ENCODE measurements at places on chromosomes 5 and 9.

DNA sequence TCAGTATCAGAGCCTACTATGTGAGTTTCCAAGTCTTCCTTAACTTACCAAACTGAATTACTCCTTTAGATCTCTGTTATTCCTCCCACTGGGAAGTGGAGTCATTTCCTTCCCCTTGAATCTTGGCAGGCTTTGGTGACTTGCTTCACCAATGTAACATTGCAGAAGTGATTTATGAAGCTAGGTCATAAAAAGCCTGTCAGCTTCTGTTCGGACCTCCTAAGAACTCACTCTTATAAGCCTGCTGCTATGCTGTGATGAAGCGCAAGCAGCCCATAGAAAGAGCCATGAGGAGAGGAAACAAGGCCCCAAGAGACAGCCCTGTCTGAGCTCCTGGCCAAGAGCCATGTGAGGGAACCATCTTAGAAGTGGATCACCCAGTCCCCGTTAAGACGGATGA lies 14.2 kb upstream of the FOXB2 start:
- no peak for DNase-seq

DNA sequence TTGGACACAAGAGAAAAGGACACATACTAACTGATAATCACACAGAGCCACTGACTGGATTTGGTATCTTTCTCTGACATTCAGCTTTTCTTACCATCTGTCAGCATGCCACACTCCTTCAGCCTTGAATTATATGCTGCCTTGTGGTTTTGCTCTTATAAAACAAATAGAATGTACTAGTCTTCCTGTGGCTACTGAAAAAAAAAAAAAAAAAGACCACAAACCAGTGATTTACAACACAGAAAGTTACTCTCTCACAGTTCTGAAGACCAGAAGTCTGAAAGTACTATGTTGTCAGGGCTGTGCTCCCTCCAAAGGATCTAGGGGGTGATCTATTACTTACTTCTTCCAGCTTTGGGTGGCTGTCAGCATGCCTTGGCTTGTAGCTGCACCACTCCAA lies 82.3 kb downstream of the THBS4 start:
- no peak for DNase-seq

GRCh38 chr5:65883461-65883860 lies 42.9 kb upstream of the ERBIN start:
- no peak for DNase-seq

DNA sequence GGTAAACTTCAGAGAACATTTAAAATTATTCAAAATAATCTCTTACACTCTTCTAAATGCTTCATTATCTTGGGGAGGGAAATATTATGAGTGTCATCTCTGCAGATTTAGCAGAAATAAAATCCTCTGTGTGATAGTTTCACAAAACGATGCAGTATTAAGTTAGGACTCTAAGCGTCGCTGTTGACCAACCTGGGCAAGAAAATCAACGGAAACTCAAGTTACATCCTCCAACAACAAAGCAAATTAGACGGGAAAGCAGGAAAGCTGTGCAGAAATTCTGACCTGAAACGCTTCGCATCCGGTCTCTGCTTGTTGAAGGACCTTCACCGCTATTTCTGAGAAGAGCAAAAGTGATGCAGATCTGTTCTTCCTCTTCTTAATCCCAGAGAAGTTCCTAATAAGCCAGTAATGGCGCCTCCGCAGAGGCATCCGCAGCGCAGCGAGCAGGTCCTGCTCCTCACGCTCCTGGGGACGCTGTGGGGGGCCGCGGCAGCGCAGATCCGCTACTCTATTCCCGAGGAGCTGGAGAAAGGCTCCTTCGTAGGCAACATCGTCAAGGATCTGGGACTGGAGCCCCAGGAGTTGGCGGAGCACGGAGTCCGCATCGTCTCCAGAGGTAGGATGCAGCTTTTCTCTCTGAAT lies at the start of gene PCDHGA6:
Gene PCDHGA6, plus strand, starts transcription at position 219 of the 645 bp plus-strand sequence. Its CDS starts 193 bp downstream, at position 412.
- DNase-seq = no peak

GRCh38 chr9:92671323-92671722 lies 1.4 kb upstream of the IPPK start:
- DNase-seq = no peak

DNA sequence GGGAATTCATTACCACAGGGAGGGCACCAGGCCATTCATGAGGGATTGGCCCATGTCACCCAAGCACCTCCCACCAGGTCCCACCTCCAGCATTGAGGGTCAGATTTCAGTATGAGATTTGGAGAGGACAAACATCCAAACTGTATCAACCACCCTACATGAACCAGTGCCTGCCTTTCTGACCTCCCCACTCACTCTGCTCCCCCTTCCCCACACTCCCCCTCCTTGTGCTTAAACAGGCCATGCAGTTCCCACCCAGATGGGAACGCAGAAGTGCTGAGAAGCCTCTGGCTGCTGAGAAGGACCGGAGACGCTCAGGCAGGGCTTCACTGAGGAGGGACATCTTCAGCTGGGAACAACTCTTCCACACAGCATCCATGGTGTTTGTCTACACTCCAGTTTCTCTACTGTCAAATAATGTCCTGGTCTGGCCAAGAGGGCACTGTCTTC lies 30.0 kb upstream of the ADAMTS2 start:
- no peak for DNase-seq

DNA sequence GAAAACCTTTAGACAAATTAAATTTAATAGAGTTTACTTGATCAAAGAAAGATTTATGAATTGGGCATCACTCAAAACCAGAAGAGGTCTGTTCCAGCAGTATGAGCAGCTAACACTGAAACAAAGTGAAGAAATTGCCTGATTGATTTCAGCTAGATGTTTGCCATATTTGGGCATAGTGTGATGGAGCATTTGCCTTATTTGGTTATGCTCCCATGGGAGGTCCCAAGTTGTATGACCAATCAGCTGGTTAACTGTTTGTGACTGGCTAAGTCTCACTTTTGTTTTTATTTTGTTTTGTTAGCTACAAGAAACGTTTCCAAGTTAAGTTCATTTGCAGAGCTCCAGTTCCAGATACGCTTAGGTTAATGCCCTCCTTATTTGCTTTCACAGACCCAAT lies 53.3 kb upstream of the LMNB1 start:
- no peak for DNase-seq

DNA sequence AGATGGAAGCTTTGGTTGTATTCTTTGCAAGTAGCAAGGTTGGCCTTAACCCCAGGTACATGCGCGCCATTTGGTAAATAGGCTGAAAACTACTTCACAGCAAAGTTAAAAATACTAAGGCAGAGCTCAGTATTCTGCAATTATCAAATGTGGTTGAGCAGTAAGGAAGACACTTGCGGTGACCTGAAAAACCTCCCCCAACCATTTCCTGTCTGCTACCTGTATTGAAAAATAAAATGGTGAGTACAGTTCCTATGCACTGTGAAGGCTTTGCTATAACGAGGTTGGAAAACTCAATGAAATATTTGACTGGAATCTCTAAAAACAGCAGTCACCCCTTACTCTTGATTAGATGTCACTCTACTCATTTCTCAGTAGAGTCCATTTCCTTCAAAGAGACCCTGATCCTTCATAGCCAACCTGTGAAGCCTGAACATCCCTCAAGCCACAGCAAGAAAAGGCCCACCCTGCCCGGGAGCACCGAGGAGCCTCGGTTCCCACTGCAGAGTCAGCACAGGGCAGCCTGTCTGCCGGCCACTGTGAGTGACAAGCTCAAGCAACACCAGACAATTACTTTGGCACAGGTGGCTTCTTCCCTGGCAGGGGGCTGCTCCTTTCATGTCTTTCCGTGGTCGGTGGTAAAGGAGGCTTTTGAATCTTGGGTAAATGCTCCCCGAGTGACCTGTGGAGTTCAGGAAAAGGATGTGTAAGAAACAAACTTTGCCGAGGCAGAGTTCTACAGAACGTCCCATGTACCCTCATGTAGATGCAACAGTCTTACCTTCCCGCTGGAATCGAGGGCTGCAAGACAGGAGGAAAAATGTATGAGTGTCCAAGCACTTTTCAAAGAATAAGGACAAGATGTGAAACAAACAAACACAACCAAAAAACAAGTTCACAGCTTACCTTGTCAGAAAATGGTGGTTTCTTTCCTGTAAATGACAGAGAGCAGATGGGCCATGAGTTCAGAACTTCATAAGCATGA lies 29.6 kb downstream of the C5orf58 start:
- DNase-seq = peak; percentile 39

- no peak for DNase-seq
These were observed 59.4 kb downstream of the MED27 start for GRCh38 chr9:132020272-132020671.

DNA sequence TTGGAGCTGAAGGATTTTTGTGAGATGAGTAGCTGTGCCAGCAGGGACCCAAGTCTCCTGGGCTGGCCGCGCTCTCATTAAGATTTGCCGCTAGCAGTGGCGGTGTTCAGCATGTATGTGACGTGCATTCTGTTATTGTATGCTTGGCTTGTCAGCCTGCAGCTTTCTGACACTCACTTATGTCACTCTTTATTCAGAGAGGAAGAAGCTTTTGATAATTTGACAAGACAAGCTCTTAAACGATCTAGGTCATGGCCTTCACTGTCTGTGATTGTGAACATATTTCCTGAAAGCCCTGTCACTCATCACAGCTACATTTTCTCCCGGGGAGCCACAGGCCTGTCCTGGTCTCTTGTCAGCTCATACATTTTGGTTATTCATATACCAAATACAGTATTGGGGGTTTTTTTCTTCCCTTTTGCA lies 98.2 kb upstream of the GRHPR start:
- DNase-seq = no peak

GRCh38 chr5:143714629-143715028 lies 97.3 kb upstream of the HMHB1 start:
- DNase-seq = no peak

GRCh38 chr9:71891557-71892189 lies 19.3 kb downstream of the ABHD17B start:
- DNase-seq = no peak

GRCh38 chr5:161660806-161661205 lies 24.7 kb upstream of the GABRA6 start:
- no peak for DNase-seq

DNA sequence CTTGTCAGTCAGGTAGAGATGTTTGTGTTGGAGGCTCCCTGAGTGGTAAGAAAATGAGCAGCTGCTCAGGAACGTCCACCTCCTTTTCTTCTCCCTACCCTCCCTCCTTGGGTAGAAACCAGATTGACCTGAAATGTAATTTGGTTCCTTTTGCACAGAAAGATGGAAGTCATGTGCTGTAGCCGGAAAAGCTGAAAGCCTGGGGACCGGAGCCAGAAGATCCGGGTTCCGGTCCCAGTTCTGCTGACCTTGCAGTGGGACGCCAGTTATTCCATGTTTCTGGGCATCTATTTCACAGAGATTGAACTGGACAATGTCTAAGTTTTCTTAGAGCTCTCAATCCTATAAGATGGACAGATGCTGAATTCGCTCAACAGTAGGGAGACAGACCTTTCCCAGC lies 40.1 kb downstream of the SLC36A1 start:
- no peak for DNase-seq

DNA sequence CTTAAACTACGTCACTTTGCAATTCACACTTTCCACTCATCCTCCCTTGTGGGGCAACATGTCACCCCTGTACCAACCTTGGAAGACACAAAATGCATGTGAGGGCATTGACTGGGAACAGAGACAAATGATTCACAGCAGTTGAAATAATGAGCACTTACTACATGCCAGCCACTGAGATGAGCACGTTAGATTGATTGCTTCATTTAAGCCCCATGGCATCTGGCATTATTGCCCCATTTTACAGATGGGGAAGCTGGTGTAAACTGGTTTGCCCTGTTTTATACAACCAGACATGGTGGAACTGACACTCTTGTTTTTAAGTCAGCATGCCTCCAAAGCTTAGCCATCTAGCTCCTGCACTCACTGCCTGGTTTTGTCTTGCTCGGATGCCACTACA lies 204.7 kb downstream of the PAPPA start:
- no peak for DNase-seq

DNA sequence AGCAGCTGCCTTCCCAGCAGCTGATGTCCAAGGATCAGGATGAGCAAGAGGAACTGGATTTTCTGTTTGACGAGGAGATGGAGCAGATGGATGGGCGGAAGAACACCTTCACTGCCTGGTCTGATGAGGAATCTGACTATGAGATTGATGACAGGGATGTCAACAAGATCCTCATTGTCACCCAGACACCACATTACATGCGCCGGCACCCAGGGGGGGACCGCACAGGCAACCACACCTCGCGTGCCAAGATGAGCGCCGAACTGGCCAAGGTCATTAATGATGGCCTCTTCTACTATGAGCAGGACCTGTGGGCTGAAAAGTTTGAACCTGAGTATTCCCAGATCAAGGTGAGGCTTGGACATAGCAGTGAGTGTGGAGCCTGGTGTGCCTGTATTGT lies 46.9 kb downstream of the LARP1 start:
- DNase-seq = no peak

GRCh38 chr5:1298723-1299510 lies 4.0 kb upstream of the TERT start:
- no peak for DNase-seq

GRCh38 chr9:6008169-6008979 lies 7.0 kb downstream of the RANBP6 start:
- DNase-seq = peak; percentile 96

DNA sequence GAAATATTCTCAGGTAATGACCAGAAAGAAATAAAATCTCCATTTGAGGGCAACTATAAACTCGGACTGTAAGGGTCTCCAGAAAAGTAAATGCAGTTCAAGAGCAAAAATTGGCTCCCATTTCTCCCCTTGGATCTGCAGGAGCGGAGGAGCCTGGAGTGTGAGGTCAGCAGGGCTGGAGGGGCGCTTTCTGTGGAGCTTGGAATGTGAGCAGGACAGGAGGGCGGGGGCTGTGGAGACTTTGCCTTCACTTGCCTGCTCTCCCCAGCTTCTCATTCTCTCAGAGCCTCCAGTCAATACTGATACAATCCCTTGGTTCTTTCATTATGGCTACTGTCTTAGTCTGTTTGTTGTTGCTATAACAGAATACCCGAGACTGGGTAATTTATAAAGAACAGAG lies 162.8 kb upstream of the ANKH start:
- DNase-seq = no peak

DNA sequence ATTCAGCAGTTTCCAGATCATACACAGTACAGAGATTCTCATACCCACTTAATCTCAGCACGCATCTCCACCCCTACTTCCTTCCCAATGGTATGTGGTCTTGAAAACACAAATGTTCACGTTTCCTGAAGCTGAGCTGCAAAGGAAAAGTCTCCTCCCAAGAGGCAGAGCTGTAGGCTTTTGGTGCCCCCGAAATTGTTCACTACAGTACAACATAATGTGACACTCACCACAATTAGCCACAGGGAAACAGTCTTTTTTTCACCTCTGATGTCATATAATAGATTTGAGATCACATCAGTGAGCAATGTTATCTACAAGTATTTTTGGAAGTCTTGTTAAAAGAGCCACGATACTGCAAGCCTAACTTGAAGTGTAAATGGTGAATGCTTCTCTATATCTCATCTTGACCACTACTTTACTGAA lies 40.2 kb downstream of the NFIB start:
- no peak for DNase-seq

- no peak for DNase-seq
These were observed 358.6 kb downstream of the ADGRV1 start for GRCh38 chr5:90916947-90917800.

- no peak for DNase-seq
These were observed 104.0 kb downstream of the SERINC5 start for GRCh38 chr5:80151890-80152289.

GRCh38 chr5:96809921-96810320 lies 2.2 kb upstream of the ERAP1 start:
- DNase-seq = peak; percentile 6

All from activated CD4-positive, alpha-beta T cell treated with anti-CD3 and anti-CD28 coated beads, Interleukin-2, Interleukin-4, amounts not matched to agents 100 ng/mL and 50 ng/mL, durations not matched to agents 16 hours and 8 hours (primary cell).